ENCODE measurements at places on chromosomes 3 and 15.

DNA sequence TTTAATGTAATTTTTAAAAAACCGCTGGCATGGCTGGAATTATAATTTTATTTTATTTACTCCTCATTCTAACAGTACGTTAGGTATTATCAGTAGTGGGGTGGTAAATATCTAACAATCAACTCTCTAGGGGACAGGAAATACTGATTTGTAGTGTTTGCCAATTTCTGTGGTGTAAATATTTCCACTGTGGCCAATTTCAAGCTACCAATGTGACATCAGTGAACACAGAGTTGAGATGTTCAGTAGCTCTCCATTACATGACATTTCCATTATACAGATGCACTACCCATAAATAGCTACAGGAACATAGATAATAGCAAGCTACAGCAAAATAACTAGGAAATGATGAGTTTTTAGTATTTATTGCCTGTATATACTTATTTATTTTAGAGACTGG is 10.0 kb upstream of the ARL8B start:
- DNase-seq, result no peak

- peak; percentile 59 for DNase-seq
Measured at GRCh38 chr3:184604039-184604601, 42.5 kb downstream of the EPHB3 start.

DNA sequence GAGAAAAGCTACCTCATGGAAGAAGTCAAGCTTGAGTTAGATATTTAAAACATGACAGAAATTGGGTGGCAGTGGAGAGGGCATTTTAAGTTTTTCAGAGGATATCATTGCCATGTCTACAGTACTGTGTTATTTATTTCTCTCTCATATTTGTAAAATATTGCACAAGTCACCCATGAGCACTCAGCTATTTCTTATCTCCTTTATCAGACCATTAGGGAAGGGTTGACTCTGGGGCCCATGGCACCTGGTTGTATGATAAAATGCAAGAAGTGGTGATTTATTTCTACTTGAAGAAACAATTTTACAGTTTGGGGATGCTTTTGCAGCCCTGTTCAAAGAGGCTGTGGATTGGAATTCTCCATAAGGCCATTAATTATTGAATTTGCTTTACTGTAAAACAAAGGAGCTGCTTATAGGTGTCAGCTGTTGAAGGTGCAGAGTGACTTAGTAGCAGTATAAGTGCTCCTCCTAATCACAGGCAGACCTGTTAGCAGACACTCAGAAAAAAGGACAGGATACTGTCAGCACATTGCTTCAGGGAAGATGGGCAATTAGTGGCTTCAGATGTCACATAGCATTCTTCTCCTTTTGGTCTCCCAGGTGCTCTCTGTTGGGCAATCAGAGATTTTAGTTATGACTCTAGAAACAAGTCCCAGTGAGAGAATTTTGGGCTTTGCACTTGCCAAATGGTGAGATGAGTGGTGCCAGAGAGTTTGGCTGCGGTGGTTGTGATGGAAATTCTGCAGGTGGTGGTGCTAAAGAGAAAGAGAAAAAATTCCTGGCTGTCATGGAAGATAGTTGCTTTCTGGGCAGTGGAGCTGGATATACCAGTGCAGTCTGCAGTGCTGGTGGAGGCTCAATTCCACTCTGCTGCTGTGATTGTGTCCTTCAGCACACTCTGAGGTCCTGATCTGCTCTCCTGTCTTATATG is 129.7 kb upstream of the ROPN1 start:
- no peak for DNase-seq

DNA sequence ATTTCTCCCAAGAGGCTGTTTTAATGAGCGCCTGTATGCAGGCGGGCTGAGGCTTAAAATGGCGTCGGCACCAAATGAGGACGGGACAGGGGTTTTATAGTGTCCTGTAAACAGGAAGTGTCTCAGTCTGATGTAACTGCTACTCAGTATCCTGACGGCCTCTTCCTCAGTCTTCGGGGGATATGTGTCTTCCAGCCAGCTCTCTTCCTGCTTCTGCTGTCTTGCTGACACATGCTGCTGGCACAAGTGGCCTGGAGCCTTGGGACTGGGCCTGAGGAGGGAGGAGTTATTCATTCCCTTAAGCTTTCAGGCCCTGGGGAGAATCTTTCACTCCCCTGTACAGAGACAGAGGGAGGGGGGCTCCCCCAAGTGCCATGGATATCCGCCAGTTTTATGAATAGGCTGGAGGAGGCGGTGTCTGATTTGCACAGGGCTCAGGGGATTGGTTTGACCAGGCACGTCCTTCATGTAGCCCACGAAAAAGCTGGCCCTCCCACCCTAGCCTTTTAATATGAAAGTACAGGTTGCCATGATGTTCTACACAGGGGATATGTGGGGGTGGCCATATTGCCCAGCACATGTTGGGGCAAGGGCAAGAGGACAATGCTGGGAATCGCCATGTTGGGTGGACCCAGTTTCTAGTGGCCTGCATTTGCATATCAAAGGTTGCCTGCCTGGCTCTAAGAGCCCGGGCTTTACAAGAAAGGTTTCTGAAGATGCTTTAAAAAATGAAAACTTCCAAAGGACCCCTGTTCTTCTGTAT is 19.9 kb downstream of the NDUFB4 start:
- DNase-seq, result no peak

- no peak for DNase-seq
Measured at GRCh38 chr15:96762566-96762965, 432.1 kb downstream of the NR2F2 start.

GRCh38 chr15:59250249-59250648 is 43.6 kb downstream of the LDHAL6B start:
- no peak for DNase-seq

- no peak for DNase-seq
Measured at GRCh38 chr3:100106531-100107141, 7.7 kb downstream of the FILIP1L start.

GRCh38 chr15:99447497-99448371 is 118.0 kb upstream of the MEF2A start:
- no peak for DNase-seq

- DNase-seq, result no peak
Measured at GRCh38 chr3:41190509-41191284, 8.6 kb upstream of the CTNNB1 start.

- no peak for DNase-seq
Measured at GRCh38 chr3:46208167-46208704, at the start of gene CCR1. Gene CCR1 (minus strand): TSS chr3:46208313. CDS start chr3:46204313, 4,000 bp downstream.
